Hepatic stellate cell (primary cell): ENCODE measurements at places on chromosomes 6 and 20.

DNA sequence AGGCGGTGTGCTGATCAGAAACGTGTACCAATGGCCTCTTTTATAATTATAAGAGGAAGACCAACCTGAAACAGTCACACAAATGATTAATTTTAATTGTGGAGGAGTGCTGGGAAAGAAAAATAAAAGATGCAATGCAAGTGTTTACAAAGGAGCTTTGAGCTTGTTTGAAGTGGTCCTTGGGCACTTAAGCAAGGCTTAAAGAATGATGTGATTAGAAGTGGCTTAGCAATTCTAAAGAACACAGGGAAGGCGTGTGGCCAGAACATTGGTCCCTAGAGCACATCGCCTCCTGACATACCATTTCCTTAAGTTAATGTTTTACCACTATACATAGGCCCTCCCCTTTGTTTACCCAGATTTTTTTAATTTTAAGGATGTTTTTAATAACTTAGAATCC, 26.1 kb downstream of the PTPN1 start:
- DNase-seq = no peak

DNA sequence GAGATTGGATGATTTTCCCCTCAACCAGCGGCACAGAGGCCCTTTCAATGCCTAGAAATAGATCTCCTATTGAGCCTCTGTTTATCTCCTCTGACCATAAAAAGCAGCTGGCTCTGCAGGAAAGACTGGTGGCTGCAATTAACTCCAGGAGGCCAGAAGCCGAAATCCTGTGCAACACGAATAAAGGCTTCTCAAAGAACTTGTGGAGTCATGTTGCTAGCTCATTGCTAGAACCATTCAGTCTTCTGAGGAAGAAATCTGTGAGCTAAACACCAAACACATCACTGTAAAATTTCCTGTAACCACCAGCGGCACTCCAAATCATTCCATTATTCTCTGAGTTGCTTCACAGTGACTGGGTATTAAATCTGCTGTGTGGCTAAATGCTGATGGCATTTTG, 49.1 kb upstream of the TPD52L1 start:
- no peak for DNase-seq

DNA sequence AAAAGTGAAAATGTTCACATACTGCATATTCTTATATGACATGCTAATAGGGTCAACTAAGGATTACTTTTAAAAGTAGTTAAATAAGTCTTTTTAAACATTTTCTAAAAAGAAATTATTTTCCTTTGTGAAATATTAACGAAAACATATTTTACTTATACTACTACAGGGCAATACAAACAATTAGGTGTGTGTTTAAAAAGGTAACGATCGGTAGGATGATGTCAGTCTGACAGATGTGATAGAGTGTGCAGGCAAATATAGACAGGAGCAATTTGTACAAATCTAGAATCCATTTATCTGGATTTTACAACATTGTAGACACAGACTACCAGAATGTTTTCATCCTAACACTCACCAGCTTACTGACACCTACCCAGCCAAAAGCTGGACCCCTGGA, 257.5 kb downstream of the FOXC1 start:
- DNase-seq = no peak

DNA sequence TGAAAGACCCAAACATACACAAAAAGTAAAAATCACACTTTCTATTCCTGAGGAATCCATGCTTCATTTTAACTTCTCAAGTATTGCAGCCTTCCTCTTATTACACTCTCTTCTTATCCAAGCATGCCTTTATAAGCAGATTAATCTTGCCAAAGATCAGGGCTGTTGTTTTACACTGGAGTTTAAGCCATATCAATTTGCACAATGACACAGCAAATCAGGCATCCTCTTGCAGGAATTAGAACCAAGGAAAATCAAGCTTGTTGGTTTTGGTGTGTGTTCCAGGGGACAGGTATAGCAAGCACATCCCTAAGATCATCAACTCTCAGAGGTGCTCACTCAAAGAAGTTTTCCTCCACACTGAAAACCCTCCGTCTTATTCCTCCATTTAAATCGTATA, 69.5 kb downstream of the CYP39A1 start:
- no peak for DNase-seq

DNA sequence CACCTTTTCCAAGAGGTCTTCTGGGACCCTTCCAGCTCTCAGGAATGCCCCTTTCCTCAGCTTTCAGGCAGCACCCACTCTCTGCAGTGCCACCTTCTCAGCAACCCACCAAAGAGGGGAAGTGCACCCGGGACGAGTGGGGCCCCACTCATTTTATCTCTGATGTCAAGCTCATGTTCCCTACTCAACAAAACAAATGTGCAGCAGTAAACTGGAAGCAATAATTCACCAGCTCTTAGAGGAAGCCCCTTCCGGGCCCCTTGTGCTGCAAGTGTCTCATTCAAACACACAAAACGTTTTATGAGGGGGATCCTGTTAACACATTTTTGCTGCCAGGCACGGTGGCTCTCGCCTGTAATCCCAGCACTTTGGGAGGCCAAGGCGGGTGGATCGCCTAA, 13.6 kb downstream of the GFOD1 start:
- no peak for DNase-seq

DNA sequence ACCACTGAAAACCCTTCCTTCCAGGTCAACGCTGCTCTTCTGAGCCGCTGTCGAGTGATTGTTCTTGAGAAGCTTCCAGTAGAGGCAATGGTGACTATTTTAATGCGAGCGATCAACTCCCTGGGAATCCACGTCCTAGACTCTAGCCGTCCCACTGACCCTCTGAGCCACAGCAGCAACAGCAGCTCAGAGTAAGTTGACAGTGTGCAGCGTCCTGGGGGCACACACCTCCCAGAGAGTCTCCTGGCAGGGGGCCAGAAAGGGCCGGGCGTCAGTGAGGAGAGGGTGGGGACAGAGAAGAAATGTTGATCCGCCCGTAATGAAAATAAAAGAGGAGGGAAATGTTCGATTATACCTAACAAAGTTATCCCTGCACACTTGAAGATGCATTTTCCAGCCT, 5.0 kb downstream of the WRNIP1 start:
- peak; percentile 31 for DNase-seq

GRCh38 chr20:54207743-54208547, at the start of gene PFDN4:
PFDN4 (plus strand) TSS chr20:54208087; CDS start chr20:54208101, 14 bp downstream.
- peak; percentile 93 for DNase-seq

- DNase-seq = no peak
Measured at GRCh38 chr20:20836836-20837235, 124.4 kb upstream of the RALGAPA2 start.

DNA sequence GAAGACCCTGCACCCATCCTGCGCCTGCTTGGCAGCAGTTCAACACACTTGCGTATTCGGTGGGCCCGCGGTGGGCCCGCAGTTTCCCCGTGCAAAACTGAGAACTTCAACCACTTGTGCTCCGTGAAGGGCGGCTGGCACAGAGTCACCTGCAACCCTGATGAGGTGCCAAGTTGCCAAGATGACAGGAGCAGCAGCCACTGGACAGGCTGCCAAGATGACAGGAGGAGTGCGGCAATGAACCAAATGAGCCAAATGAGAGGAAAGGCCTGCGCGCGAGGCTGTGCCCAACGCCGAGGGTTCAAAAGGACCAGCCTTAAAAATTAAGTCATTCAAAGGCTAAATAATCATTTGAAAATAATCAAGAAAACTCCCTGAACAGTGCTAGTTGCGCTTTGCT, 20.1 kb downstream of the DIDO1 start:
- no peak for DNase-seq

DNA sequence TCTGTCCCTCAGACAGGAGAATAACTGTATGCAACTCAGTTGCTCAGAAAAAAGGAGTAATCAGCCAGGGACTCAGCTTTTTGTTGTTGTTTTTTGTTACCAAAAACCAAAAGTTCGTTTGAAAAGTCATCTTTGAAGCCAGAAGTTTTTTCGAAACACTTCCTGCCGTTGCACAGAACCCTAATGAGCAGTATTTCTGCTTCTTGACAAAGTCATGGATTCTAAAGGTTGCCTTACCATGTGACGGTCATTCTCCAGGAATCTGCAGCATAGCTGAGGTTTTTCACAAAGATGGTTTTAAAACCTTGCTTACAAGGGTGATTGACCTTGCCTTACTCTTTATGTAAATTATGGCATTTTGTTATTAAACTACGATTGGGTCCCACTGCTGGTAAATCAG, 1.9 kb downstream of the RAB32 start:
- DNase-seq = peak; percentile 32

- DNase-seq = no peak
Measured at GRCh38 chr6:99471638-99472037, 43.6 kb downstream of the USP45 start.

DNA sequence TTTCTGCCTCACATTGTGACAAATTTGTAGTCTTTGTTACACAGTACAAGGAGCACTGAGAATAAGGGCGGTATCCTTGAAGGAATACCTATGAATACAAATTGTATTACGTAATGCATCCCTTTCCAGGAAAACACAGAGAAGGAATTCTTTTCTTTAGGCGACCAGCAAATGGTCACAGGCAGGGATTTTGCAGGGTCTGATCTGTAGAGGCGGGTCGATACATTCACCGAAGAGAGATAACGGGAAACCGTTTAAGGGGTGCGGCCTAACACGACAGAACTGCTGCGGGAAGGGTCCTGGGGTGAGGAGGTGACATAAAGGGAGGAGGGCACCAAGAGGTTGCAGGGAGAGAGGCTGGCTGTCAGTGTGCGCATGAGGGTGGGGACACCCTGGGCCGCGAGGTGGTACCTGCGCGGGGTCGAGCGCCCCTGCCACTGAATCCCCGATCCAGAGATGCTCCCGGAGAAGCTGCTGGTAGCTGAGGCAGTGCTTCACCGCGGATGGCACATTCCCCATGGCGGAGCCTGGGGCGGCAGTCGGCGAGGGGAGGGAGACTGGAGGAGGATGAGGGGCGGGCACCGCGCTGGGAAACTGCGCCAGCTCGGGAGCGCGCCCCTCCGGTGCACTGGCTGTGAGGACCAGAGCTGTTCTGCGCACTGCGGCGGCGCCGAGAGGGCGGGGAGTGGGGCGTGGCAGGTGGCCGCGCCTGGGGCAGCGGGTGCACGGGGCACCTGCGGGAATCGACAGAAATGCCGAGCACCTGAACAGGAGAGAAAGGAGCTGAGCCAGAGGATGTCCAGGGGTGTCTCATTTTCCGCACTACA, at the start of gene HMGCLL1:
Gene HMGCLL1 (minus strand): TSS at position 656 of the 827 bp plus-strand sequence. CDS start 137 bp downstream, at position 519.
- DNase-seq = peak; percentile 2

- peak; percentile 60 for DNase-seq
Measured at GRCh38 chr6:116144605-116145004, 18.7 kb upstream of the COL10A1 start.

DNA sequence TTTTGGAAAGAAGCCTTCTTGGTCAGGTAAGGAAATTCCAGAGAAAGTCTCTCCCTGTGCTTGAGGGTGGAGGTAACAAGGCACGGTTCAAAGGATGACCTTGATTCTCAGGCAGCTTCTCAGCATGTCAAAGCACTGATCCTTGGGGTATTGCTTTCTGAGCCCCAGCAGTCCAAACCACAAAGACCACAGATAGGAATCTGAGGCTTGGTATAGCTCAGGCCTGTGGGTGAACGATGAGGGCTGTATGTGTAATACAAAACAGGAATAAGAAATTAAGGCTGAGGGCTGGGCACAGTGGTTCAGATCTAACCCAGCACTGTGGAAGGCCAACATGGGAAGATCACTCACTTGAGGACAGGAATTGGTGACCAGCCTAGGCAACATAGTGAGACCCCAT, 70.2 kb upstream of the SLC22A1 start:
- no peak for DNase-seq

- DNase-seq = no peak
Measured at GRCh38 chr6:20188630-20189075, 23.6 kb downstream of the MBOAT1 start.

- DNase-seq = no peak
Measured at GRCh38 chr6:152669895-152670294, 27.8 kb upstream of the MYCT1 start.

GRCh38 chr20:19232997-19233794, 20.8 kb downstream of the SLC24A3 start:
- no peak for DNase-seq

DNA sequence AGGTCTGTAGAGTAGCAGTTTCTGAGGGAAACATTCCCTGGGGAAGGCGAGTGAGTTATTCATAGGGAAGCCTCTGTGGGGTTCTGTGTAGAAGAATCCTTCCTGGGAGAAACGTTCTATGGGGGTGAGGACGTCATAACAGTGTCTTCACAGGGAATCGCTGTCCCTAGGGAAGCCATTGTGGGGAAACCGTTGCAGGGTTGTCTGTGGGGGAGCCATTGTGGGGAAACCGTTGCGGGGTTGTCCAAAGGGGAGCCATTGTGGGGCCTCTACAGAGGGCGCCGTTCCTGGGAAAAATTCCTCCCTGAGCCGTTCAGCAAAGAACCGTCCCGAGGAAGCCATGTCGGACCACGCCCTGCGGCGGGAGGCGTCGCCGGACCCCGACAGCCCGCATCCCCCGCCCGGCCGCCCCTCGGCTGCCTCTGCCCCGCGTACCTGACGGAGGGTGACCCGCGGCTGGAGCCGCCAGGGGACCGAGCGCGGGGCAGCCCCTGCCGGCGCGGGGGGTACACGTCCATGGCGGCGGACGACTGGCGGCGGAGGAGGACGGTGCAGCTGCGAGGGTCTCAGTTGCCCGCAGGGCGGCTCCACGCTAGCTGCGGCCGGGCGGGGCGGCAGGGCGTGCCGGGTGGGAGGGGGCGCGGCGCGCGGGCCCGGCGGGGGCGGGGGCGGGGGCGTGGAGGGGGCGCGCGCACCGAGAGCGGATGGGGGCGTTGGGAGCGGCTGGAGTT, at the start of gene DNAAF9:
Gene DNAAF9 (minus strand): TSS at position 630 of the 731 bp plus-strand sequence. CDS start 112 bp downstream, at position 518.
- peak; percentile 74 for DNase-seq

GRCh38 chr6:18078866-18079265, 43.6 kb downstream of the NHLRC1 start:
- no peak for DNase-seq

DNA sequence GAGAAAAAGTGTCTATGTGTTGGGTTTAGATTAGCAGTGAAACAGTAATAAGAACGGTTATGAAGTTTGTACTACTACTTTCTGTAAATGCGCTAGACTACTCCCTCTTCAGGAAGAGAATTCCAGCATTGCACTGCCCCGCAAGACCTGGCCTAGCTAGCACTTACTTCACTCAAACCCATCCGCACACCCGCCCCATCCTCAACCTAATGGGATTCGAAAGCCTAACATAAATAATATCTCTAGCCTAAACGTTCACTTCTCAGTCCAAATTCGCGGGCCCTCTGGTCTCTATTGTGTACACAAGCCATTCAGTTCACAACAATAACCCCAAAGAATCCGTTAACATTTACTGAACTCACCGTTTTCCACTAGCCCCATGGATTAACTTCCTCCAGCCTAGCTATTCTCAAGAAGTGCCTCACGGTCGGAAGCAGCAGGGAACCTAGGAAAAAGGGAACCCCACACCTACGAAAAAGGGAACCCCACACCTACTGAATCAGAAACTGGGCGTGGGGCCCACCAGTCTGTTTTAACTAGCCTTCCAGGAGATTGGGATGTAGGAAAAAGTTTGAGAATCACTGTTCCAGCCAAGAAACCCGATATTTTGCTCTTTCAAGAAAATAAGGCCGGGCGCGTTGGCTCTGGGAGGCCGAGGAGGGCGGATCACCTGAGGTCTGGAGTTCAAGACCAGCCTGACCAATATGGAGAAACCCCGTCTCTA, 45.4 kb upstream of the BTN3A2 start:
- no peak for DNase-seq

GRCh38 chr6:149248693-149249369, 68.7 kb upstream of the TAB2 start:
- DNase-seq = no peak

GRCh38 chr6:97123652-97124051, 159.4 kb downstream of the MMS22L start:
- no peak for DNase-seq
